Hippocampal formation (tissue), 2 donors: ENCODE measurements at places on chromosomes 6 and 20.

- no peak for DNase-seq
Observed at GRCh38 chr6:164005004-164005711, 590.6 kb downstream of the QKI start.

DNA sequence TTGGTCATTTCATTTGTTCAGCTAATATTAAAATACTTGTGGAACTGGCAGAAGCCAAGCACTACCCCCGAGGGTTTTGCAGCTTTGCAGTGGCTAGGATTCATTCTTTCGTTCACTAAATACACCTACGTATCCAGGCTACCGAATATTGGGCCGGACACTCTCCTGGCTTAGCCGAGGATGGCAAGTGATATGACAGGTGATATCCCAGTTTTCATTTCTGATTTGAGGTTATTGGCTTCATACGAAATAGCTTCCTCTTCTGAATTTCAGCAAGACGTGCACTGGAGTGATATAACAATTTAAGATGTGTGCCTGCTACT, 536 bp upstream of the MTFR2 start:
- DNase-seq, result no peak

DNA sequence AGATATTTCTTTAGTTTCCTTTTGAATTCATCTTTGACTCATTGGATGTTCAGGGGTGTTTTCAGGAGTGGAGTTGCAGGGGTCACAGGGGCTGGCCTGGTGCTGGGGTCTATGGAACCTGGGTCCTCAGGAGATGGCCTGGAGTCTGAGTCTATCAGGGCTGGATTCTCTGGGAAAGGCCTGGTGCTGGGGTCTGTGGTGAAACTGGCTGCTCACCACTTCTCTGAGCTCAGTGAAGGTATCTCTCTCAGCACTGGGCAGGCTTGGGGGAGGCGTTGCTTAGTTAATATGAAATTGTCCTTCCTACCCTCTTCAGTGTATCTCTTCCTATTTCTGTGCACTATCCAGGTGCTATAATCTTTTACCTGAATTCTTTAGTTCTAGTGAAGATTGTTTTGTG, 83.1 kb upstream of the SLC24A3 start:
- DNase-seq, result no peak

DNA sequence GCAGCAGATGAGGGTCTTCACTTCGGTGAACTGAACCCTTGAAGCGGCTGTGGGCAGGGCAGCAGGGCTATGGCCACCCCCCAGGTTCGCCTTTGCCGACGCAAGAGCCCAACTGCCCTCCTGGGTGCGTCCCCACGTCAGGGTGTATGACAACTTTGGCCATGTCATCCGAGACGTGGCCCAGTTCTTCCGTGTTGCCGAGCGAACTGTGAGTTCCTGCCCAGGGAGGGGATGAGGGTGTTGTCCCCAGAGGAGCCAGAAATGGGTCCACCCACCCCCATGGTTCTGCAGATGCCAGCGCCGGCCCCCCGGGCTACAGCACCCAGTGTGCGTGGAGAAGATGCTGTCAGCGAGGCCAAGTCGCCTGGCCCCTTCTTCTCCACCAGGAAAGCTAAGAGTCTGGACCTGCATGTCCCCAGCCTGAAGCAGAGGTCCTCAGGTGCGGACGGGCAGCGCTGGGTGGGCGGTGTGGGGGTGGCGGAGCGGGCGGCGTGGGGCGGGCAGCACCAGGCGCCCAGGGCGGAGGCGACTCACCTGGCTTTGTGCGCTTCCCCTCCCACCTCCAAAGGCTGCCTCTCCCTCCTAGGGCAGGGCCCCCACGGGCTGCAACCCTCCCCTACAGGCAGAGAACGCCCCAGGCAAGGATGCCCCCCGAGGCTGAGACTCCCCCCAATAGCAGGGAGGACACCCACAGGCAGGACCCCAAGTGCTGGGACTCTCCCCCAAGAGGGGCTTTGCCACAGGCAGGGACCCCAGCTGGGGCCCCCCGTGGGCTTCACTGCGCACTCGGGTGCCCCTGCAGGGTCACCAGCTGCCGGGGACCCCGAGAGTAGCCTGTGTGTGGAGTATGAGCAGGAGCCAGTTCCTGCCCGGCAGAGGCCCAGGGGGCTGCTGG, 6.2 kb upstream of the TNFRSF6B start:
- DNase-seq, result no peak

DNA sequence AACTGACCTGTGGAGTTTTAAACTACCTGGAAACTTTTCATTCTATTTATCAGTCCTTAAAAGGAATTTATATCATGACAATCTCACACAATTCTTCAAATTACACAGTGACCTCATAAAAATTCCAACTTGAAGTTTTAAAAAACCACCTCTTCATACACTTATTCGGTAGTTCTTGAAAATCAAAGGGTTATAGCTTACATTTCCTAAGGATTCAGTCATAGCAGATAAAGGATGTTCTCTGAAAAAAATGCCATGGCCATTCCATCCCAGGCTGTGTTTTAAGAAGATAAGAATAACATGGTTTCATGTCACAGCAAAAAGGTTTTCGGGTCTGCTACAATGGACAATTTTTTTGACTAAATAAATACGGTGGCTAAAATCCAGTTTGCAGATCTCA, 41.2 kb downstream of the GOPC start:
- no peak for DNase-seq

- no peak for DNase-seq
Observed at GRCh38 chr6:17972978-17973622, 14.3 kb downstream of the KIF13A start.

- no peak for DNase-seq
Observed at GRCh38 chr6:31476515-31477139, 21.3 kb upstream of the MICB start.

DNA sequence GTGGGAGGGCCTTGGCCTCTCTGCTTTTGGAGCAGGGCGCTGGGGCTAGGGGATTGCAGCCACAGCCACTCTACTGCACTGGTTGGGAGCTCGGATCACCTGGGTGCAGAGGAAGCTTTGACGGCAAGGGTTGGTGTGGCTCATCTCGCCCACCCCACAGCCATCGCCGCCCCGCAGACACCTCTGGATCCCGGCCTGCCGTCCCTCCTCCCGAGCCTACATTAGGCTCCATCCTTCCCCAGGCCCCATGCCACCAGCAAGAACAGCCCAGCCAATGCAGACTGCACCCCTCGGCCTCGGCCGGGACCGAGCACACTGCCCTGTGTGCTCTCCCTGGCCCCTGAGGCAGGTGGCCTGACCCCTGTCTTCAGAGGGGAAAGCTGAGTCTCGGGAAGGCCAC, 6.3 kb upstream of the NKAIN4 start:
- DNase-seq, result no peak

GRCh38 chr6:170017603-170018320, 266.3 kb downstream of the ERMARD start:
- no peak for DNase-seq
